Activated naive CD8-positive, alpha-beta T cell treated with anti-CD3 and anti-CD28 coated beads, Interleukin-2, amount 50 U/mL, for 16 hours (primary cell): ENCODE measurements at places on chromosomes 4 and X.

GRCh38 chrX:46912098-46912602 lies at the start of gene JADE3:
Gene JADE3 (plus strand): TSS chrX:46912421. CDS start chrX:46984895, 72,474 bp downstream.
- no peak for DNase-seq

DNA sequence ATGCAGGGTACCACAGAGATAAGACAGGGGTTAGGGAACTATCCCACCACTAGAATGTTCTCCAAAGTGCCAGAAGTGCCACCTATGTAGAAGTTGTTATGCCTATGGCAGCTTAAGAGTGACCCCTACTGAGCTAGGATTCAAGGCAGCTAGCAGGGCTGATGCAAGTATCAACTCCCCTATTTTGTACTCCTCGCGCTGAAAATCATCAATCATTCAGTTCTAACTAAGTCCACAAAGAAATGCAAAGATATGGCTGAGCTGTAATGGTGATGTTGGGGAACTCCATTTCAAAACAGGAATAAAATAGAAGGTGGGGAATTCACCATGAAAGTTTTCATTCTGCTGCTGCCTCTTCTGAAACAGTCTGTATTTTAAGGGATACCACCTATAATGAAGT lies 13.8 kb downstream of the ACSL4 start:
- no peak for DNase-seq

DNA sequence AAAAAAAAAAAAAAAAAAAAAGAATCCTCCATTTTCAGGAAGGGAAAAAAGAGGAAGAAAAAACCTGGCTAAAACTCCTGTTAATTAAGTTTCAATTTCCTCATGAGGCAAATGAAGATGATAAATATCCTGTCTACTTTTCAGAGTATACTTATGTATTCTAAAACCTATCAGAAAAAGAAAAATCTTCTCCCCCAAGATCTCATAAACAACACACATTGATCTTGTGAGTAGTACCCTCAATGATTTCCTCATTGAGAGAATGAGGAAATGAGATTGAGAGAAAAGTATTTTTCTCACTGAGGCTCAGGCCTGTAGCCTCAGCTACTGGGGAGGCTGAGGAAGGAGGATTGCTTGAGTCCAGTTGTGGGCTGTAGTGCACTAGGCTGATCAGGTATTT lies 146.7 kb downstream of the TET2 start:
- DNase-seq, result no peak

- DNase-seq, result no peak
These were observed 683.5 kb downstream of the TRIML1 start for GRCh38 chr4:188822698-188823097.

DNA sequence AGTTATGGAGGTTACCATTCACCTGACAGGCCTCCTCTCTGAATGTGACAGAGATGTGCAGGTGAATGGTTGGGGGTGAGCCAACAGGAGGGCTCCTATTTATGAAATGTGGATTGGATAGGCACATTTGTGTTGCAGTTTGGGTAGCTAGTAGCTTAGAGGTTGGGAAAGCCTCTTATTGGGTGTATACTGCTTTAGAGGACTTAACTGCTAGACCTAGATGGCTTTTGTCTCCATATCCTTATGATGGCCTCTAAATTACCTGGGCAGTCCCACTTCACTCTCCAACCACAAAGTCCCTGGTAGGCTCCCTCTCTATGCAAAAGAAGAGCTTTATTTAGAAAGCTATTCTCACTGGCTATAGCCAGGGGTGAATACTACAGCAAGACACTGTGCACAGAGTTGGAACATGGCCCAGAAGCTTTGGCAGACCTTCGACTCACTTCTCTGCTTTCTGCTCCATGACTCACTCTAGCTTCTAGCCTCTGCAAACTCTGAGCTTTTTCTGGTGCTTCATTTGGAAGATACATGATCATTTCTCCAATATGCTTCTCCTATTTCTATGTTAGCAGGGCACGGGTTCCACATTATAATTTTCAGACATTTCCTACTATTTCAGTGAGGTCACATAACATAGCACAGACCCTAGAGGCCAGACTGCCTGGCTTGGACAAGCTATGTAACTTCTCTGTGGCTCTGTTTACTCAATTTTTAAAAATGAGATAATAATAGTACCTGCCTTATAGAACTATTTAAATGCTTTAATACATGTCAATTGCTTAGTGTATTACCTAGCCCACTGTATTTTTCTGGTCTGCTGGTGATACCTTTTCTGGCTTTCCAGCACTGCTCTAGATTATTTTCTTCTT lies 6.0 kb upstream of the VGLL1 start:
- DNase-seq, result no peak

- no peak for DNase-seq
These were observed 602.7 kb upstream of the PCDH7 start for GRCh38 chr4:30117433-30117832.

GRCh38 chrX:138031715-138032114 lies 465.8 kb downstream of the ZIC3 start:
- DNase-seq, result no peak

DNA sequence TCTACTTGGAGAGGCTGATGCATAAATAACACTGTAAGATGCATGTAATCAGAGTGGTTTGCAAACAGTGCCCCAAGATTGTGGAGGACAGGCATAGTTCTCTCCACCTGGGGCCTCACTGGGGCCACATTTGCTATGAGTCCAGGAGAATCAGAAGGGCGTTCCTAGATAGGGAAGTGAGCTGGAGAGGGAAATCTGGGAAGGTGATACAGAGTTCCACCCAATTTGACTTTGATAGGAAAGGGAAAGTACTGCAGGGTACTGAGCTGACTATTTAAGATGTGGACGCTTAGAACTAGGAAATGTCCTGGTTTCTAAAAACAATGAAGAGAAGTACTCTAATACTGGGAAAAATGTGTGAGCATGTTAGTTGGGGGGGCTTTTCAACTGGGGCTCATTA lies 33.9 kb downstream of the FAM9C start:
- no peak for DNase-seq

DNA sequence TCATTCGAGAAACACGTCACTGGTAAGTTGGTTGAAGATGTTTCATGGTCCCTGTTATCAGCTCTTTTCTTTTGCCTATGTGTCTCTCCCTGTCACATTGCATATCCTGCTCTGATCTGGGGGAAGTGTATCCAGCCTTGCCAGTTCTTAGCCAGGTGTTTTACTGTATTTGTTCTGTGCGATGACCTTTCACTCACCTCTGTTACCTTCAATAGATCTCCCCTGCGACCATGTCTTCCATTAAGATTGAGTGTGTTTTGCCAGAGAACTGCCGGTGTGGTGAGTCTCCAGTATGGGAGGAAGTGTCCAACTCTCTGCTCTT lies 2.6 kb downstream of the RGN start:
- DNase-seq, result no peak

DNA sequence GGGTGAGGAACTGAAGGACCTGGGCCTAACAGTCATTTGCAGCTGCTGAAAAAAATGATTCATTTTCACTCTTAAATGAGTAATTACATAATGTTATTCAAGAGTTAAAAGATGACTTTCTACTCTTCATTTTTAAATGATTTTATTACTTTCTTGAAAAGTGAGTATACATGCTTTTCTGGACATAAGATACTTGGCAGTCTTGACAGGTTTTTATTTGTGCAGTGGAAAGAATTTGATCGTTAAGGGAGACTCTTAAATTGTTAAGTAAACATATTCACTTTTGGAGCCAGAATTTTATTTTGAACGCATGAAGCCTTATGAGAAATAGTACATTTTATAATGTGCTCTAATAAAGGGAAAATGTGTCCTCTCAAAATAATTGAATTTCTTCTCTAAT lies 245.7 kb downstream of the TENM3 start:
- DNase-seq, result no peak

DNA sequence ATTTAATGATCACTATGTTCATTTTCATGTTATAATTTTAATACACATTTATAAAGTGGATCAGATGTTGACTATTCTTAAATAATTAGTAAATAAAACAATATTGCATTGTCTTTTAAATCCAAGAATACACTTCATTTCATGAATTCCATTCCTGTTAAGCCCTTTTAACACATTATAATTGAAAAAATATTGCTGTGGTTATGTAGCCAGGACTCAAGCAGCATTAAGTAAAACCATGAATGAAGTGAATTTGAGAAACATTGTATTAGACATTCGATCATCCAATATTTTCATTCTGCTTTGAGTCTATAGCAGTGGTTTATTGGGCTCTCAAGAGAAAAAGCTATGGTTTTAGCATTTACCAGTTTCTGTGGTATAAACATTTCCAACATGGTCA lies 94.2 kb upstream of the RAPGEF2 start:
- no peak for DNase-seq

DNA sequence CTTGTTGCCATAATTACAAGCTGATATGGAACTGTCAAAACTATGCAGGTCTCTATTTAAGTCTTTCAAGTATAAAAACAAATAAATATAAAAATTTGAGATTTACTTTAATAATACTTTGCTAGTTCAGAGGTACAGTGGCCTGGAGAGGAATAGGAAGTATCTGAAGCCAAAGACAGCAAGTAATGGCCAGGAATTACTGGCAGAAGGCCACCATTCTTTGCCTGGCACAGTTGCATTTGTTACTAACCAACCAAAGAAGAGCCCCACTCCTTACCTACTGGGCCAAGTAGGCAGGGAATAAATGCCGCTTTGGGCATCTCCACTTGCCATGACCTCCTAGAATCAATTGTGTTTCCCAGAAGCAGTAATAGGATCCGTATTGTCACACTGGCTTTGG lies 13.8 kb upstream of the ADAMTS3 start:
- no peak for DNase-seq

DNA sequence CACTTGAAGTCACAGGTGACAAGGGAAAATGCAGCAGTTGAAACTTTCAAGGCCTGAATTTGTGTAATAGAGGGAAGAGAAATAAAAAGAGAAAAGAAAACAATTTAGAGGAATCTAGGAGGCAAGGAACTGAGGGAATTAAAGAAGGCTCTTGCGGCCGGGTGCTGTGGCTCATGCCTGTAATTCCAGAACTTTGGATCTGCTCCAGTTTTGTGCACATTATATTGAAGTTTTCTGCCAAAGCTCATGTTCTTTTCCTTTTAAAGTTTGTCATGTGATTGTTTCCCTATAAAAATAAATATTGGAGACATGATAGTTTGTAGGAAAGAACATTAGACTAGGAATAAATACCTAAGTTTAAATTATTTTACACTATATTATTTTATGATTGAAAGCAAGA lies 433.9 kb upstream of the CPEB2 start:
- no peak for DNase-seq

DNA sequence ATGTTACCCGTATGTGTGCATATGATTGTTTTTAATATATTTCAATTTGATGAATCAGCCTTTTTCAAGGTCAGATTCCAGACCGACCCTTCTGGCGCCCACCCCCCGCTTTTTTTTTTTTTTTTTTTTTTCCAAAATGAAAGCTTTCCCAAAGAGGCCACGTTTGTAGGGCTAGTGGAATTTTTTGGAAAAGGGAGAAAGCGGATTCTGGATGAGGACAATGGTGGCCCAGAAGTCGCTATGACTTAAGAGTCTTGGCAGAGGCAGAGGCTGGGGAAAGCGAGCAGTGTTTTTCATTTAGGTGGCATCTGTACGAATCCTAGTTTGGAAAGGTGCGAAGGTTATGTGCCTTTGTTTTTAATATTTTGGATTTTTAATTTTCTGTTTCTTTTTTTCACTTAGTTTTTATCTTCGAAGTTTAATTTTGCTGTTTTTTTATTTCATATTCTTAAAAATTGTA lies 14.6 kb downstream of the NDUFB11 start:
- DNase-seq, result no peak

DNA sequence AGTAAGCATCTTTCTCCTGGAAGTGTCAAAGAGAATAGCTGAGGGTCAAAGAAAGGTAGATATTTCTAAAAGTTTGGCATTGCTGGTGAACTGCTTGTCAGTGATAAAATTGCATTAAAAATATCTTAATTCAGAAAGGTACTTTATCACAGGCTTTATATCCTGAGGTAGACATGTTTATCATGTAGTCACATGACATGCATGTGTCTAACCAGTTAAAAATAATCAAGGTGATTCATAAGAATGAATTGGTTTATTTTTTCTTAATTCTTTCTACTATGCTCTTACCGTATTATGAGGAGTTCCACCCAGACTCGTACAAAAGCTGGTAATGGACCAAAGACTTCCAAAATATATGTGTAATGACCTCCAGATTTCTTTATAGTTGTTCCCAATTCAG lies 6.1 kb downstream of the SLC7A11 start:
- DNase-seq, result no peak

DNA sequence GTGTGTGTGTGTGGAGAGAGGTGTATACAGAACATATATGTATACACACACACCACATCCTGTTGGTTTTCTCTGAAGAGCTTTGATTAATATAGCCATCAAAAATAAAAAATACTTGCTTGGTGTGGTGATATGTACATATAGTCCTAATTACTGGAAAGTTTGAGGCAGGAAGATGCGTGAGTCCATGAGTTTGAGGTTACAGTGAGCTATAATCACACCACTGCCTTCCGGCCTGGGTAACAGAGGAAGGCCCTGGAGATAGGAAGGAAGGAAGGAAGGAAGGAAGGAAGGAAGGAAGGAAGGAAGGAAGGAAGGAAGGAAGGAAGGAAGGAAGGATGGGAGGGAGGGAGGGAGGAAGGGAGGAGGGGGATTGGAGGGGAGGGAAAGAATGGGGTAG lies 360.4 kb upstream of the CPEB2 start:
- no peak for DNase-seq

- DNase-seq, result no peak
These were observed 29.4 kb upstream of the FOXR2 start for GRCh38 chrX:55593756-55594257.
